ENCODE measurements at places on chromosomes 4 and X. TPM values are rescaled to one million over a fixed set of nuclear protein-coding genes. Genes with fewer than 3 reads are reported as not detected.

The HS3ST1 gene
- total RNA-seq, result 0.30 TPM

The KLHL2 gene
- 11.7 TPM for total RNA-seq

The AASDH gene
- 3.7 TPM for total RNA-seq

The CSAG2 gene
- not detected for total RNA-seq

The INTU gene
- 1.1 TPM for total RNA-seq

The DCAF8L2 gene
- not detected for total RNA-seq

The GAB1 gene
- total RNA-seq, result 3.6 TPM

The CFAP299 gene
- not detected for total RNA-seq

The MAGEA3 gene
- total RNA-seq, result 3.4 TPM

The TCEAL2 gene
- not detected for total RNA-seq

The NAA10 gene
- total RNA-seq, result 214 TPM

The ATOH1 gene
- not detected for total RNA-seq

Data from A549 treated with DMSO at 1 μM for 4 hours (cell line).